ENCODE measurements at places on chromosomes 5 and 9.

DNA sequence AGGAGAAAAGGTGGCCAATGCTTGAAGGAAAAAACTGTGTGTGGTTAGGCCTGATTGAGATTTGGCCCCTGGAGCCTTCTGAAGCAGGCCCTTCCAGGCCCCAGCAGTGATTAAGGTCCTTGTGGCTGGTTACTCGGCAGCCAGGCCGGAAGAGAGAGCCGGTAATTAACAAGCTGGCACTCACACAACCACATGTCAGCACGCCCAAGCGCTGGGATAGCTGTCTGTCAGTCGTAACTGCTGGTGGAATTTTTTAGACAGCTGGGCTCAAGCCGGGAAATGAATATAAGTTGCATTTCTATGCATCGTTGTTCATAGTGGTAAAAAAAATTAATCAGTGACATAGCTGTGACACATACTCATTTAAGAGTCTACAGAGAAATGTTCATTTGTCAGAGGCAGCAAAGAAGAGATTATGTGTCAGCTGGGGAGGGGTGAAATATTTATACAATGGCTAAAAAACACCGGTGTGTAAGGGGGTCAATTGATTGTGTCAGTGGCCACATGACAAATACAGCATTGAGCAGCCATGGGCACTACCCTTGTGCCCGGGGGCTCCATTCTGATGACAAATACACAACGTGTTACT is 13.7 kb upstream of the ARAP3 start:
- DNase-seq = no peak

- DNase-seq = peak; percentile 4
These were observed 110.2 kb downstream of the DAPK1 start for GRCh38 chr9:87607859-87608258.

GRCh38 chr9:134268747-134269146 is 57.5 kb upstream of the RXRA start:
- no peak for DNase-seq

DNA sequence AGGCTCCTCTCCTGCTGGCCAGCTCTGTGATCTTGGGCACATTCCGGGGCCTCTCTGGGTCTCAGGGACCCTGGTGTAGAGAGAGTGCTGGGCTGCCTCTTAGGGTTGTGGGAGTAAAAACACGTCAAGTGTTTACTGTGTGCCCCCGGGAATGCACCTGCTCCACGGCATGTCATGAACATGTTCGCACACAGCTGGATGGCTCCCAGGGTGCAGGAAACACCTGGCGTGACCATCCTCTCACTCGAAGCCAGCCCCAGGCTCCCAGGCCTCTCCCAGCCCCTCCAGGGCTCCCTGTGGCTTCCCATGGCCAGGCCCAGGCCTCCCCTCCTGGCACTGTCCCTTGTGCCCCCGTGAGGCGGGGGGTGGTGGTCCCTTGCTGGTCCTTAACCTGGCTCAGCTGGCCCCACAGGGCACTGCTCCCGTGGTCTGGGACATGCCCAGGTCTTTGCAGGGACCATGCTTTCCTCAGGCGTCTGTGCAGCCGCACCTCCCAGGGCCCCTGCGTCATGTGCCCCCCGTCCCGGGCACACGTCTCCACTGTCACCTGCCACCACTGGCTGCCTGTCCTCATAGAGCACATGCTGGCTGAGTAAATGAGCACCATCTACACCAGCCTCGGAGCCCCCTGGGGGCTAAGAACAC is 44.9 kb downstream of the SLC6A3 start:
- no peak for DNase-seq

DNA sequence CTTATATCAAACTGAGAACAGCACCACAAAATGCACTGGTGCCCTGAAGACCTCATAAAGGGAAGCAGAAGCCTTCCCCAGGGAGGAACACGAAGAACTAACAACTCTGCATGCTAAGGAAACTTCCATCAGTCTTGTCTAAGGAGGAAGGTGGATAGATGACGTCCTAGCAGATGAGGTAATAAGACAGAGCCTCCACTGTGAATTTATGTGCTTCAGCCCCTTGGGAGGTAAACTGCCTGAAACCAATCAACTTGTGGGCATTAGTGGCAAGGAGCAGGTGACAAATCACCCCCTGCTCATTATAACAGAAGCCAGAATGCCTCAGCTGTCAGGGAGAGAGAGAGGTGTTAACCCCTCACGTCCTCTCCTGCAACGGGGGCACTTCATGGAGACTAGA is 48.9 kb upstream of the SPIN1 start:
- DNase-seq = peak; percentile 87

- DNase-seq = no peak
These were observed 122.1 kb upstream of the SPRY4 start for GRCh38 chr5:142446960-142447279.

DNA sequence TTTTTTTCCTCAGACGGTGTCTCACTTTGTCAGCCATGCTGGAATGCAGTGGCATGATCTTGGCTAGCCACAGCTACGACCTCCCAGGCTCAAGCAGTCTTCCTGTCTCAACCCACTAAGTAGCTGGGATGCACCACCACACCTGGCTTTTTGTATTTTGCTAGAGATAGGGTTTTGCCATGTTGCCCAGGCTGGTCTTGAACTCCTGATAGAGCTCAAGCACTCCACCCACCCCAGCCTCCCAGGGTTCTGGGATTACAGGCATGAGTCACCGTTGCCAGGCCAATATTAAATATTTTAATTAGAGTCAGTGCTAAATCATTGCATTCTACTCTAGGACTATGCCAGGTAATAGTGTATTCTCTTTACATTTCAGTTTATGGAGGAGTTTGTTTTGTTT is 41.5 kb downstream of the UBE2R2 start:
- DNase-seq = no peak

- DNase-seq = peak; percentile 83
These were observed 58.8 kb downstream of the SNX30 start for GRCh38 chr9:112809351-112809848.

GRCh38 chr5:139588962-139589361 is 27.8 kb downstream of the UBE2D2 start:
- no peak for DNase-seq

GRCh38 chr9:137194388-137194787 is 5.9 kb downstream of the SSNA1 start:
- DNase-seq = no peak

- no peak for DNase-seq
These were observed 34.6 kb upstream of the KIF2A start for GRCh38 chr5:62271370-62271769.

DNA sequence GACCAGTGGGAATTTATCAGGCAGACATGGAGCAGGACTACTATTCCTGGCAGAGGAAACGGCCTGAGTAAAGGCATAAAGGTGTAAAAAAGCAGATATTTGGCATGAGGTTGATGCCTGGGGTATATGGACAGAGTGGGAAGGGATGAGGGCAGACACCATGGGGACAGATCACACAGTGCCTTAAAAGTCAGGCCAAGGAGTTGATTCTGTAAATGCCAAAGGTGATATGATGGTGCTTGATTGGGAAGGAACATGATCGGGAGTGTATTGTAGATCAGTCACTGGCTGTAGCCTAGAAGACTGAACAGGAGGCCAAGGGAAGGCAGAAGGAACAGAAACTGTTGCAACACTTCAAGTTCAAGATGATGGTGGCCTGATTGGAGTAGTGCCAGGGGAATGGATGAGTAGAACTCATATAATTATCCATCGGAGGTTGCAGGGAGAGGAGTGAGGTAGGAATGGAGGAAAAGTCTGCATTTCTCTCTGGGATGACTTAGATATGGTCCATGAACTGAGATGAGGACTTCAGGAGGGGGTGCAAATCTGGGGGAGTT is 594.3 kb upstream of the KLF4 start:
- DNase-seq = peak; percentile 5

DNA sequence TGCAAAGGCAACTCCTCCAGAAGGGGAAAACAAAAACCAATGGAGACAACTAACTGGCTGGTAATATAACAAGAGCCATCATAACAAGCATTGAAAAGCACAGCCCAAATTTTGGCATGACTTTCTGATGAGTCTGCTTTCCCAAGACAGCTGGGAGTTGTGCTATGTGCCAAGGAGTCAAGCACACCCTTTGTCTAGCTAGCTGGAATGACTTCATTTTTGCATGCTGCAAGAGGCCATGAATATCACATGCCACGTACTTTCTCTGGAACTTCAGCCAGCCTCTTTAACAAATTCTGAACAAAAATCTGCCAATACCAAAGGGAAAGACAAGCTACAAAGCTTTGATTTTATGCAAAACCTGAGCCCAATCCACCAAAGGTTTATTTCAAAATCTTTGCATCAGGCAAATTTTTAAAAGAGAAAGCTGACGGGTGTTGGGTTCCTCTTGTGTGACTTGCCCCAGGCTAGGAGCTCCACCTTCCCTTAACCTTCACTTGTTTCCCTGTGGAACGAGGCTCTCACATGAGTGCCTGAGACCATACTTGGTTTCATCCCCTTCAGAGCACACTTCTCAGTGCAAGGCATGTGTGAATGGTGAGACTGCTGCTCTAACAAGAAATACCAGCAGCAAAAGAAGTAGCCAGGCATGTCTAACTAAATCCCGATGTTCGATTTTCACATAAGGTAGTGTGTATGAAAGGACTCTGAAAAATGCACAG is 47.3 kb downstream of the S1PR3 start:
- DNase-seq = no peak

GRCh38 chr9:127537014-127537413 is 75.1 kb upstream of the STXBP1 start:
- no peak for DNase-seq

DNA sequence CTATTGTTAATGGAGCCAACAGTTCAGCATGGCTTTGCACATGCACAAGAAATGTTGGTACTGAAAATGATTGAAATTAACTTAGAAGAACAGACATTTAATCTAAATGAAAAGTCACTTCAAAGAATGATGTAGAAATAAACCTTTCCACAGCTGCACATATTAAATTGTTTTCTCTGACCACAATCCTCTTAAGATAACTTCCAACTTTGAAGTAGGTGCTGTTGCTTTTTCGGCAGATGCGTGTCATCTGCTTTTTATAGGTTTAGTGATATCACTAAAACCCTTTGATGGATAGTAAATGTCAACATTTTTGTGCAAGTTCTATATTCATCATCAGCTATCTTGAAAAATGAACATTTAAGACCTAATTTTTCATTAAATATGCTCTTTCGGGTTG is 25.3 kb upstream of the SLC1A3 start:
- DNase-seq = no peak

- no peak for DNase-seq
These were observed 1.8 kb downstream of the OTP start for GRCh38 chr5:77636641-77637169.

DNA sequence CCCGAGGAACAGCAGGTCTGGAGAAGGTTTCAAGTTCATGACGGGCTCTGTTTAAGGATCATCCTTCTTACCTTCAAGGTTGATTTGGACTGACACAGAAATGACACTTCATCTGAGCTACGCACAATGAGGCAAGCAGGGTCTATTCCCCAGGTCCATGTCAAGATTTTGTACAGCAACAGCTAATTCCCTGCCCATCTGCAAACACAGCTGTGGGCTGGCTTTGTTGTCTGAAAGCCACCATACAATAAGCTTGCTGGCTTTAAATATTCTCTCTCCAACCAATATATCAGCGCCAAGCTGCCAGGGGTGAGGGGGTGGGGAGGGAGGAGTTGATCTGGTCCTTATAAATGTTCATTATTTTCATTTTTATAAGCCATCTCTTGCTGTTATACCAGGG is 92.0 kb downstream of the OTULIN start:
- no peak for DNase-seq

GRCh38 chr9:132880324-132880661 is 1.6 kb downstream of the SPACA9 start:
- peak; percentile 26 for DNase-seq

GRCh38 chr5:137847687-137848086 is 20.0 kb upstream of the MYOT start:
- DNase-seq = no peak

GRCh38 chr9:133658442-133659431 is 22.6 kb downstream of the DBH start:
- no peak for DNase-seq

DNA sequence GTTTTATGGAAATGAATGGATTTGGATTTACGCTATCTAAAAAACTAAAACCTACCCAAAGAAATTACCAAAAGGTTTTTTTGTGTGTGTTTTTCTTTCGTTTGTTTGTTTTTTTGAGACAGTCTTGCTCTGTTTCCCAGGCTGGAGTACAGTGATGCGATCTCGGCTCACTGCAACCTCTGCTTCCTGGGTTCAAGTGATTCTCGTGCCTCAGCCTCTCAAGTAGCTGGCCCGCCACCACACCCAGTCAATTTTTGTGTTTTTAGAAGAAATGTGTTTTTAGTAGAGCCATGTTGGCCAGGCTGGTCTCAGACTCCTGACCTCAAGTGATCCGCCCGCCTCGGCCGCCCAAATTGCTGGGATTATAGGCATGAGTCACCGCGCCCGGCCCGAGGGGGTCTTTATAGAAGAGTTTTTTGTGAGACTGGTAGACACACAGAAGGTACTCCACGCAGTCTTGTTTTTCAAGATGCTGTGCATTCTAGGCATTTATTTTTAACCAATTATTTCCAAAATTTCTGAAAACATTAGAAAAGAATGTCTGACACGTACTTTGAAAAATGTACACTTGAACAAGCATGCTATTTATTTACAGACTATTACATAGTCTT is 75.7 kb downstream of the NR6A1 start:
- no peak for DNase-seq

DNA sequence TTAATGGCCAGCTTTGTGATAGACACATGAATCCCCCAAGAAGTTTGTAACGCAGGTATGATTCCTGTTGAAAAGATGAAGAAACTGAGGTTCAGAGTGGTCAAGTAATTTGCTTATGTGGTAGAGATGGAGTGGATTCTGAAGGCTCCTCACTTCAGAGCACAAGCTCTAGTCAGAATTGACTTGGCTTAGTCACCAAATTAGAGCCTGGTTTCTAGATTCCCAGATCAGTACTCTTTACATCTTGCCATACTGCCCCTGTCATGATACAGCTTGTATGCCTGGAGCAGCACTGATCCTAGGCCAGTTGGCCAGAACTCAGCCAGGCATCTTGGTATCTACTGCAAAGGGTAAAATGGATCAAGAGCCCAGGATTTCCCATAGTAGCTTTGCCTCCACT is 284.4 kb upstream of the RFX3 start:
- DNase-seq = no peak

DNA sequence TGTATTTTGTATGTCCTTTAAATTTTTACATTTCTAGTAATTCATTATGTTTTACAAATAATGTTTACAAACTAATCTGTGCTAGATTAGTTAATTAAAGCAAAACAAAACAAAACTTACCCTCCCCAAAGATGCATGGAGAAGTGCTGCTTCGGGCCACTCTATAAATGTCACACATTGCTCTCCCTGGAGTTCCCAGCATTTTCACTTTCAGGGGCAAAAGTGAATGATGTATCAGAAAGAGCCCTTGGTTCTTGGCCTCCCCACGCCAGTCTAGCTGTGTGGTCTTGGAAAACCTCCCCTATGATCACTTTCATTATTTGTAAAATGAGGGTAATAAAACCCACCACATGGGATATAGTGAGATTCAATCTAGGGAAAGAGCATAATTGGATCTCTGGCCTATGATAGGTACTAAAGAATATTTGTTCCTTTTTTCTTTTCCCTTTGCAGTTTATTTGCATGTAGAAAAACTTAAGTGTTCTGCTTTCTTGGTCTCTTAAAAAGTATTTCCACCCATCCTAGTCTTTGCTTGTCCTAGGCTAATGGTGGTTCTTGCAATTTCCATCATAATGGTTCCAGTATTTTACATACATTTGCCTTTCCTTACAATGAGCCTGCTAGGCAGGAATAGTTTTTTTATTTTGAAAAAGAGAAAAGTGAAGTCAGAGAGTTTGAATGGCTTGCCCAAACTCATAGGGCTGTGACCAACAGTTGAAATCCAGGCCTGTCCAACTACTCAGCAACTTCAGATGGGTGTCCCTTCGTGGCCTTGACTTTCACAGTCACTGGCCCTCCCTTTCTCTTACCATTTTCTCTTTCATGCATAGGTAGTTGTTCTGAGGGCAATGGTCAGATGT is 184.5 kb upstream of the KLF4 start:
- no peak for DNase-seq

Measured in NB4 (cell line).